ENCODE measurements at places on chromosomes 12 and 14.

- DNase-seq, result no peak
Measured at GRCh38 chr12:78145398-78145797, 314.7 kb downstream of the NAV3 start.

DNA sequence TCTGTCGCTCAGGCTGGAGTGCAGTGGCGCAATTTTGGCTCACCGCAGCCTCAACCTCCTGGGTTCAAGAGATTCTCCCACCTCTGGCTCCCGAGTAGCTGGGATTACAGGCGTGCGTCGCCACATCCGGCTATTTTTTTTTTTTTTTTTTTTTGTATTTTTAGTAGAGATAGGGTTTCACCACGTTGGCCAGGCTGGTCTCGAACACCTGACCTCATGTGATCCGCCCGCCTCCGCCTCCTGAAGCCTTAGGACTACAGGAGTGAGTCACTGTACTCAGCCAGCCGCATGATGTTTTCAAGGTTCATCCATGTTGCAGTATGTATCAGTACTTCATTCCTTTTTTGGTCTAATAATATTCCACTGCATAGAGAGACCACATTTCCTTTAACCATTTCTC is 2.4 kb upstream of the RNF34 start:
- DNase-seq, result no peak

- DNase-seq, result no peak
Measured at GRCh38 chr14:53881161-53881871, 75.3 kb downstream of the BMP4 start.

DNA sequence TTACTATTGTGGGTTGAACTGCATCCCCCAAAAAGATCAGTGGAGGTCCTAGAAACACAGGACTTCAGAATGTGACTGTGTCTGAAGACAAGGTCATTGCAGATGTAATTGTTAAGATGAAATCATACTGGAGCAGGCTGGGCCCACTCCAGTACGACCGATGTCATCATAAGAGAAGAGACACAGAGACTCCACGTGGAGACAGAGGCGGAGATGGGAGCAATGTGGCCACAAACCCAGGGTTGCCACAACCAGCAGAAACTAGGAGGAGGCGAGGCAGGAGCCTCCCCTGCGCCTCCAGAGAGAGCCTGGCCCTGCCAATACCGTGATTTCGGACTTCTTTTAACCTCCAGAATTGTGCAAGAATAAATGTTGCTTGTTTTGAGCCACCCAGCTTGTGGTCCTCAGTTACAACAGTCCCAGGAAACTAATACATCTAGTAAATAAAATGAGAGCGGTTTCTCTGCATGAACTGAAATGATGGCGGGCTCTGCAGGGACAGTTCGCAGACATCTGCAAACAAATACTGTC is 25.7 kb upstream of the FZD10 start:
- no peak for DNase-seq

DNA sequence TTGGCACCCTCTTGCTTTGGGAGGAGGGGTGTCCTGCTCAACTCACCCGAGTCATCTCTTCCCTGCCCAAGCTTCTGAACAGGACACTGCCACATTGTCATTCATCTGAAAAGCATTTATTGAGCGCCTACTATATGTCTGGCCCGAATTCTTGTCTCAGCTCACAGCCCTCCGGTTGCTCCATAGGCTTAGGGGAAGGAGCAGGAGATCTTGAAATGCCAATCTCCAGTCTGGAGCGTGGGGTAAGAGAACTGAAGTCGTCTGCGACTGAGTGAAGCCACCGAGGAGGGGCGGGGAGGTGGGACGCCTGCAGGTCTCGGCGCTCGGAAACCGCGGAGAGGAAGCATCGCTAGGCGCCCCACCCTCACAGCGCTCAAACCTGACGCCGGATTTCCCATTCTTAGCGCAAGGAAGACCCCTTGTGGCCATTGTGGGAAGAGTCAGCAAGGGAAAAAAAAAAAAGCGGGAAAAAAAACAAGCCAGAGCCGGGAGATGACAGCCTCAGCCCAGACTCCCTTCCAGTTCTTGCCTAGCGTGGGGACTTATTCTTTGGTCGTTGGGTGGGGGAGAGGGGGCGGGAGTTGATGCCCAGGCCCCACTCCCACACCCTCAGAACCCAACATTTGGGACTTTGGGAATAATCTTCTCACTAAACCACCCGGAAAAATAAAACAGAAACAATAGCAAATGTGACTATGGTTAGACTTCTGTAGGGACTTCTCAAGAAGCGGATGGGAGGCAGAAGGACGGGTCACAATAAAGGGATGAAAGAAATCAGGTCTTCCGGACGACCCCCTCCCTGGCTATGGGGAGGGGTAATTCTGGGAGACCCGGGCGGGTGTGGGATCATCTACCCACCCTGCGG is 28.2 kb upstream of the SMUG1 start:
- peak; percentile 90 for DNase-seq
